ENCODE measurements at places on chromosomes 3 and 15.

DNA sequence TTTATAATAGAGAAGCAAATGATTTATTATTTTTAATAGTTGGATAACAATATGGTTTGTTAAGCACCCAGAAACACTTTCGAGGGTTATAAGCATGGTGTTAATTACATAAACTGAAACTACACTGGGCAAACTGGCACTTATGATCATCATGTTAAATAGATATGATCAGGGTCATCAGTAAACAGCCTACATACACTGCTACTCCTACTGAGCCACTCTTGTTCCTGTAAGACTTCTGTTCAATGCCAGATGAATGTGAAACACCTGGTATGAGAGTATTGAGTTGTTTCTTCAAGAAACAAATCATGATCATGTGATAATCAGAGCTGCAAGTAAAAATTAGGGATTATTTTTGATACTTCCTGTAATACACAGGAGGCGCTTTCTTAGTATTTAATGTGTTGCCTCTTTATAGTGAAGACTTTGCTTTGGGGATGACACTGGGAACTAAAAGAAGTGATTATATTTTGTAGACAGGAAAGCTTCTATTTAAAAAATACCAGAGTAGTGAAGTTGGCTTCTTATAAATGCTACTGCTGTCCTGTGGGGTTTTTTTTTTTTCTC is 32.3 kb upstream of the UTS2B start:
- DNase-seq: no peak

DNA sequence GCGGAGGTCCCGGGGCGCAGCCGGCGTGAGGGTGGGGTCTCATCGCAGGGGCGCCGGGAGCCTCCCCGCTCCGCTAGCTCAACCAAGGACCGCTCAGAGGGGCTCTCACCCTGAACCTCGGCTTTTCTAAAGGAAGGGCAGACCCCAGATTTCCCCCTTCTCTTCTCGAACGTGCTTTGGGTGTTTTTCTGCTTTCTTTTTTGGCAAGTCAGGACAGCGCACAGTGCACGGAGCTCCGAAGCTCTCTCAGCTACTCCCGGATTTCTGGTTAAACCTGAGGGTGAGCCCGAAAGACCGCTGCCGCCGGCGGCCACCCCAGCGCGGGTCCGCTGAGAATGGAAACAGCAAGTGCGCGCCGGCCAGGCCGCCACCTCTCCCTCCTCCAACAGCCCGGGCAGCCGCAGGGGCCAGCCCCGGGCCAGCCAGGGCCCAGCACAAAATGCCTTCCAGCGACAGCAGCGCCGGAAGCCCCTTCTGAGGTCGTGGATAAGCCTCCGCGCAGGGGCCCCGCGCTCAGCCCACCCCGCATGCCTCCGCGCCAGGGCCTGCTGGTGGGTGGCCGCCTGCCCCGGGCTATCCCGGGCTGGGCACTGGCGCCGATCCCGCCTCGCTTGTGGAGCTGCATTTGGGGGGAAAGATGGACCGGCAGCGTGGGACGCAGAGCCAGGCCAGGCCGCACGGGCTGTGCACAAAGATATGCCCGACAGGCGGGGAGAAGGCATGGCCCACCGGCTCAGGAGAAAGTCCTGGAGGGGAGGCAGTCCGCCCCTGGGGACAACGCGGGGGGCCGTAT is 8.2 kb upstream of the OCA2 start:
- DNase-seq: peak; percentile 30

DNA sequence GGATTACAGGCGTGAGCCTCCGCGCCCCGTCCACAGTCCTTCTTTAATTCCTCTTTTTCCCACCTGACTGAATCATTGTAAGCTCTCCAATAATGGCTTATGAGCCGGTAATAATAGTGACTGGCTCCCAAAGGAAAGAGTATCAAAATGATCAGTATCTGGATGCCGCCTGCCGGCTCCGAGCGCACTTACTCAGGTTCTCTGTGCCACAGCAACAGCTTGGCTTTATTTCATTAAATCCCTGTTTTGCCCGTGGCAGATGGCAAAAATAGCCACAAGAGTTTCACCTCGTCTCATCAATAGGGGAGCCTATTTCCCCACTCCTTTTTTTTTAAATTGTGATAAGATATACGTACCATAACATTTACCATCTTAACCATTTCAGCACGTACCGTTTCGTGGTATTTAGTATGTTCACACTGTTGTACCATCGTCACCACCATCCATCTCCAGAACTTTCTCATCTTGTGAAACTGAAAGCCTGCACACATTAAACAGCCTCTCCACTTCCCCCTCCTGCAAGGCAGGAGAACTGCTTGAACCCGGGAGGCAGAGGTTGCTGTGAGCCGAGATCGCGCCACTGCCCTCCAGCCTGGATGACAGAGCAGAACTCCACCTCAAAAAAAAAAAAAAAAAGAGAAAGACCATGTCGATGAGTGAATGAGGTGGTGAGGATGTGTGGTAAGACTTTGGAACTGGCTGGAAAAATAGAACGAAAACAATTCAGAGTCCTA is 80.7 kb upstream of the DLG1 start:
- peak; percentile 36 for DNase-seq

GRCh38 chr3:143851331-143852017 is 3.2 kb upstream of the SLC9A9 start:
- no peak for DNase-seq

DNA sequence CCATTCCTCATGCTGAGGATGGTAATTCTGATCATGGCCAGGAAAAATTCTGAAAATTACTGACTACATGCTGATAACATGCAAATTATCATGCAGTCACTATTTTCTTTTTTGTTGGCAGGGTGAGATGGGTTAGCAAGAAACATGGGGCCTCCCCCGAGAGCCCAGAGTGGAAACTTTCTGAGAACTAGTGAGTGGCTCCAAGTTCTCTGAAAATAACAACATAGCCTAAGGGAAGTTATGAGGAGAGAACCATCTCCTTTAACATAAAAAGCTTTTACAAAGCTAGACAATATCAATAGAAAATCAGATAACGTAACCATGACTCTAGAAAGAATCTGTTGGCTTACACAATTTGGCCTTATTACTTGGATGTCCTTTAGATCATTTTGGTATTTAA is 254.2 kb downstream of the PLOD2 start:
- no peak for DNase-seq

GRCh38 chr3:120280026-120280425 is 5.0 kb downstream of the GPR156 start:
- no peak for DNase-seq

DNA sequence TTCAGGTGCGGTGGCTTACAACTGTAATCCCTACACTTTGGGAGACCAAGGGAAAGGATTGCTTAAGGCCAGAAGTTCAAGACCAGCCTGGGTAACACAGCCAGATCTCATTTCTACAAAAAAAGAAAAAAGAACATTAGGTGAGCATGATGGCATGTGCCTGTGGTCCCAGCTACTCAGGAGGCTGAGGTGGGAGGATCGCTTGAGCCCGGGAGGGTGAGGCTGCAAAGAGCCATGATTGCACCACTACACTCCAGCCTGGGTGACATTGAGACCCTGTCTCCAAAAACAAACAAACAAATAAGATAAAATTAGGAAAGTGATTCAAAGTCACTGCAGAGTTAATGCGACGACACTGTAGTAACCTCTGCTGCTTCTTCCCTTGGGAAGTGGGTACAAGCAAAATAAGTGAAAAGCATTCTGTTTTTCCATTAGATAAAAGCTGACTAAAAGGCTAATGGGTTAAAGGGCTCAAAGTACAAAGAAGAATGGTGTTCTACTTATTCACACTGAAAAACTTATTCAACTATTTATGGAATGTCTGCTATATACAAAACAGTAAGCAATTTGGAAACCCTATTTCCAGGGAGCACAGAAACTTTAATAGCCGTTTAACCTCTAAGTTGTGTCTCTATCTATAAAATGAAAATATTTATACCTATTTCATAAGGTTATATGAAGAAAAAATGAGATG is 8.0 kb upstream of the RPS27L start:
- no peak for DNase-seq

GRCh38 chr15:76139368-76140073 is 79.7 kb downstream of the TMEM266 start:
- DNase-seq: peak; percentile 86

- DNase-seq: no peak
Measured at GRCh38 chr3:47299381-47300318, 16.9 kb downstream of the KLHL18 start.

DNA sequence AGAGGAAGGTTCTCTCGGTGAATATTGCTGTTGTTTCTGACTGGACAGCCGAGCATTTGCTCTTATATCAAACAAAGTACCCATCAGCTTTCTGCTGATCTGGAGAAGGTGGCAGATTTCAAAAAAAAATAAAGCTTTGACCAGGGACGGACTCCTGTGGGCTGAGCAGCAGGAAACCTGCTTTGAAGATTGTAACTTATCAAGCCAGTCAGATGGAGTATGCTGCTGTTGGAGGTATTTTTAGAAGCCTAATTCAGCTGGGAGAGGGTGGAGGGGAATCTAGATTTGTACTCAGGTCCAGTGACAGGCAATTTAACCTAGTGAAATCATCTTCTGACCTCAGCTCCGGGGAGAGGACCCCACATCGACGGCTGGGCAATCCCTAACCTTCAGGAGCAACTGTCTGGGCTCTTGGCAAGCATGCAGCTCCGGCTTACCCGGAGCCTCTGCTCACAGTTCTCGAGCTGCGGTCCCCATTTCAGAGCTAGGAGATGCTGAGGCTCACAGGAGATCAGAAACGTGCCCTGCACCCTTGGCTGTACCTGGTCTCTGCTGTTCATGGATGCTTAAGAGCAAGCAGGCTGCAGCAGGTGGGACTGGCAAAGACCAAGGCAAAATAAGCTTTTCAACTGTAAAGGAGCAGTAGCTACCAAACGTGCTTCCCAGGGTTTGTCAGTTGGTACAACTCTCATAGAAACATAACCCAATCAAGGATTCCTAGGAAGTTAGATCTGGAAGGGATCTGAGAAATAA is 89.3 kb upstream of the ST8SIA2 start:
- no peak for DNase-seq

- no peak for DNase-seq
Measured at GRCh38 chr3:52025453-52025852, 29.8 kb upstream of the RPL29 start.

DNA sequence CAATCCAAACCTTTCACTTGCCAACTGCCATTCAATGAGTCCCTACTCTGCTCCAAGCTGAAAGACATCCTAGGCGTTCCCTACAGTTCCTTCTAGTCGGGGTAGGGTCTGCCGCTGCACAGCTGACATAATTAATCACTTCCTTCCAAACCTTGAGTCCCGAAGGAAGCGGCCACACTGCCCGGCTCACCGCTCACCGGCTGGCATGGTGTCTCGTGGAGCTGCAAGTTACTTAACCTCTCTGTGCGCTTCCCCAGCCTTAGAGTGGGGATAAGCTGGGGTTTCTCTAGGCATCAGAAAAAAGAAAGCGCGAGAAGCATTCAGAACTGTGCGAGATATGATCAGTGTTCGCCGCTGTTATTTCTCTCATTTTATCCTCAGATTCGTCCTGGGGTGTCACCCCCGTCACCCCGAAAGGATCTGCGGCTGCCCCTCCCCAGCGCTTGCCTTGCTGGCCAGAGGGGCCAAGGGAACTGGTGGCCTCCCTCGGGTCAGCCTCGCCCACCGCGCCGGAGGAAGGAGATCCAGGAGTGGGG is 748 bp downstream of the MRPS25 start:
- DNase-seq: peak; percentile 63

DNA sequence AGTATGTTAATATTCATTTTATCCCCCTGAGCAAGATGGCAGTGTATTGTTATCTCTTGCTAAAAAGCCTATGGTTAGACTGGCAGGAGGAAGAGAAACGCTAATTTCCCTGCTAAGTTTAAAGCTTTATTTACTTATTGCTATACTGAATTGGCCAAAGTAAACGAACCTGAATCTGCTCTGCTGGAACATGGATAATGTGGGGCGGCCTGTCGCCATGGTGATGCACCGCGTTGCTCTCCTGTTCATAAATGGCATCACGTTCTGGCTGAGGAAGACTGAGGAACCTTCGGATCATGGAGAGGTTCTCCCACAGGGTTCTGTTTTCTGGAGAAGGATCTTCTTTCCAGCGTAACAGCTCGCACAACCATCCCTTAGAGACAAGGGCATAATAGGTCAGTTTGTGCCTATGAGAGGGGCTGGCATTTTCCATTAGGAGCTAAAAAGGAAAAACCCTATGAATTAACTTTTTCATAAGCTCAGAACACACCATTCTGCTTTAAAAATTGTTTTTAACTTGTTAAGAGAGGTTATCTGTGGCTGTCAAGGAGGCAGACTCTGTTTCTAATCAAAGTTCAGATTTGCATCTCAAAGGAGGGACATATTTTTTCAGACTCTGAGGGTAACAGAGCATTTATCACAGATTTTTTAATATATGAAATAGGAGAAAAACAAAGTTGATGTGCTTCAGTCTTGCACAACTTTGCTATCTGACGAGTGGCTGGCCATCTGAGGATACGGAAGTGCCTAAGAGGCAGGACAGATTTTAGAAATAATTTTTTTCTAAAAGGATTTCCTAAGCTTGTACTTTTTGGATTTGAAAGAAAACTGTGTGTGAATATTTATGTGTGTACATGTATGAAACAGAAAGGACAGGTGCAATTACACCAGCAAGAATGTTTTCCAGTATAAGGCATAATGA is 73.1 kb downstream of the SATB1 start:
- DNase-seq: no peak

DNA sequence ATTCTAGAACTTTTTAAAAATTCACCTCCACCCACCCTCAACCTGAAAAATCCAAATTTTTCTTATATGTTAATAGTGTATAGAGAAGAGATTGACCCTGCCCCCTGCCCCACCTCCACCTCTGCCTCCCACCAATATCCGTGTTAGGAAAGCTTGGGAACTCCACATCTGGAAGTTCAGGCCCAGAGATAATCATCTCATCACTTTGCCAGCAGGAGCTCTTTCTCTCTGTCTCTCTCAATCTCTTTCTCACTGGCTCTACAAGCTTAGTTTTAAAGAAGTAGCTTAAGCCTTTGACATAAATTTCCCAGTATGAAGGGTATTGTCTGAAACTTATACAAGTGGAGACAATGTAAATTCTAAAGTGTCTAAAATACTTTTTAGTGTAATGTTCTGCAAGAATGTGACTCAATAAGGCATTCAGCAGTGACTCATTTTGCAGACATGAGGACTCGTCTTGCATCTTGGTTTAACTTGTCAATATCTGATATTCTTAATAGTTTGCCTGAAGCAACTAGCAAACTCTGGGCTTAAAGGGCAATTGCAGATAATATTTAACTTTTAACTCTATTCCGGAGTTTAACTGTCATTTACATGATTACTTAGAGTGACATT is 299.8 kb upstream of the EPHA3 start:
- no peak for DNase-seq

- DNase-seq: no peak
Measured at GRCh38 chr3:36652104-36652503, 112.2 kb downstream of the DCLK3 start.
